ENCODE measurements at places on chromosomes 6 and 20. TPM values are rescaled to one million over a fixed set of nuclear protein-coding genes. Genes with fewer than 3 reads are reported as not detected.

DNA sequence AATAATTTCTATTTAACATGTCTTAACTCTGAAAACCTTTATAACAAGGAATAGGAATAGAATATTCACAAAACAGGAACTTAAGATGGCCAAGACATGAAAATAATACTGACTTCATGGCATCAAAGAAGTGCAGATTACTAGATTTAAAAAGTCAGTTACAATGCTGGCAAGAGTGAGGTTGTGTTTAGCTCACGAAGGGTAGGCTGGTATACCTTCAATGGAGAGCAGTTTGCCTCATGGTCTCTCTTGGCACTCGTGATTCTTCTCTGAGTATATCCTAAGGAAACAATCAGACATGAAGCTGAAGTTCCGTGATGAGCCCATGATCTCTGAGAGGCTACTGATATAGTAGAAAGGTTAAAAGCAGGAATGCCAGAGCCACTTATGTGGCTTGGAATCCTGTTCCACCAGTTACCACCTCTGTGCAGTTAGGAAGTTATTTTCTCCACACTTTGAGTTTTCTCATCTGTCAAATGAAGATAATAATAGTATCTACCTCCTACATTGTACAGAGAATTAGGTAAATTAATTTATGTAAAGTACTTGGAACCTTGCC lies 7.2 kb downstream of the NCOA7 start:
- DNase-seq, result no peak

GRCh38 chr6:159104163-159104925 lies 59.6 kb upstream of the TAGAP start:
- peak; percentile 83 for DNase-seq

Gene HDGFL1
- total RNA-seq, result not detected

GRCh38 chr6:135204951-135205350 lies 23.8 kb downstream of the MYB start:
- DNase-seq, result no peak

Gene MEP1A
- total RNA-seq, result not detected

DNA sequence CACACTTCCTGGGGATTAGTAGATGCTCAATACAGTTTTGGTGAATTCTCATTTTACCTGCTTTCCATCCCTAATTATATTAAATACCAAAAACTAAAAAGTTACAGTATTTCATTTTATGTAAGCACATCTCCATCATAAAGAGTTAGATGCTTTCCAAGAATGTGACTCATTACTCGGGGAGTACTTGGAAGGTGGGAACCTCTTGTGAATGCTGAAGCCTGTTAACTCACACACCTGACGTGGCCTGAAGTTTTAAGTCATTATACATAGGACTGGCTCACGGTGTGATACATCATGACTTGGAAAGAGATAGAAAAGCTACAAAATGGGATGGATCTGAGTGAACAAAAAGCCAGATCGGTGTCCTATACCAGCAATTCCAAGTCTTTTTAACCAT lies 2.2 kb upstream of the OSER1 start:
- DNase-seq, result no peak

- DNase-seq, result no peak
Measured at GRCh38 chr6:158812611-158813010, 6.6 kb downstream of the EZR start.

GRCh38 chr20:38355161-38356012 lies 9.1 kb downstream of the LBP start:
- DNase-seq, result no peak

Gene TREM1
- not detected for total RNA-seq

Gene GRM1
- not detected for total RNA-seq

DNA sequence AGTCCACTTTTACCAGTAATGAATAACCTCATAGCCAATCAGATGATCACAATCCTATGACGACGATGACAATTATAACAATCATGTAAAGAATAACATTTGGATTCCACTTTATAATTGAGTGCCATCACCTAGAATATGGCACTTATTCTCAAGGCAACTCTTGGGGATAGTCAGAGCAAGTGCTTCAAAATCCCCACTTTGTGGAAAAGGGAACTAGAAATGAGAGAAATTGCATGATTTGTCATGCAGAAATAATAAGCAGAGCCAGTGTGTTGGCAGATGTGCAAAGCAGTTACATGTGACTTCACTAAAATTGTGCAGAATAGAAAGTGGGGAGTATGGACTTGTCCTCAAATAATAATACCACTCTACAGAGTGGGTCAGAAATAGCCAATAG lies 41.3 kb downstream of the FRK start:
- DNase-seq, result no peak

DNA sequence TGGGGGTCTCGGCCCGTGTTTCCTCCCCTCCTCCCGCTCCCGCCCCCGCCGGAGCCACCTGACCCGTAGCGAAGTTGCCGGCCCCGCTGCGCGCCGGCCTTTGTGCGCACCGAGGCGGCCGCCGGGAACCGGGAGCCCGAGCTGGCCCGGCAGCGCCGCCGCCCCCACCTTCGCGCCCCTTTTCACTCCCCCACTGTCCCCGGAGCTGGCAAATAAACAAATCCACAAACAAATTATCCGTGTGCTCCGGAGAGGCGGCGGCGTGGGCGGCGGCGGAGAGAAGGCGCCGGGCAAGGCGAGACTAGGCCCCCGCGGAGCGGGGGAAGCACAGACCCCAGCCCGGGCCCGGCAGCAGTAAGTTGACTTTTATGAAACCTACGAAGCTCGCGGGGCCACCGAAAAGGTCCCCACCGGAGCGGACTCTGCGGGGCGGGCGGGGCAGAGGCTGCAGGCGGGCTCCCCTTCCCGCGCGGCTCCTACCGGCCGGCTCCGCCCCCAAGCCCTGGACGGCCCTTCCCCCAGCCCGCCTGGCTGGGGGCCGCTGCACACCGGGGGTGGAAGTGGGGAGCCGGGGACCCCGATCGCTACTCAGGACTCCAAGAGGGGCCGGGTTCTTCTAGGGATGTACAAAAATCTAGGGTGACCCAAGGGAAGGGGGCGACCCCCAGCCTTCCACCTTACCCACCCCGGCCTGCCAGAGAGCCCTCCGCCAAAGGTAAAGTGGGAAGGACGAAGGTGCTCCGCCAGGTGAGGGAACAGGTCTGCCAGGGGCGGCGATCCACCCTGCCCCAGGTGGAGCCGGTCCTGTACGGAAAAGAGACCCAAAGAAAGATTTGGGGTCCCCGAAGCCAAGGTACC lies 40.7 kb downstream of the YTHDF1 start:
- no peak for DNase-seq

DNA sequence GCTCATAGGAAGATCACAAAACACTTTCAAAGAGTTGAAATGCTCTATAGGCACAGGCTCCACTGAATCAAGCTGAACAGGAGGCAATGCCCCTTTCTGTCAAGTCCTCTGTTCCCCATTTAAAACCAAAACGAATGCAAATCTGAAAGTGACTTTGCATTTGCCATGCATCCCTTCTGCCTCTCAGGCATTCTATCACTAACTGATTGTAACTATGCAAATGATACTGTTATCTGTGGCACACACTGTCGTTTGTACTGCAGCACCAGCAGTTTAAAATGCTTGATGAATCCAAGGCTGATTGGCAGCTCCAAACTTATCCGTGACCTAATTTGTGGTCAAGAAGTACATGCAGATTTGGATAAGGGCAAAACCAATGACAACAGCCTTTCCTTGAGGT lies 1067.5 kb upstream of the MAP3K7 start:
- DNase-seq, result no peak

DNA sequence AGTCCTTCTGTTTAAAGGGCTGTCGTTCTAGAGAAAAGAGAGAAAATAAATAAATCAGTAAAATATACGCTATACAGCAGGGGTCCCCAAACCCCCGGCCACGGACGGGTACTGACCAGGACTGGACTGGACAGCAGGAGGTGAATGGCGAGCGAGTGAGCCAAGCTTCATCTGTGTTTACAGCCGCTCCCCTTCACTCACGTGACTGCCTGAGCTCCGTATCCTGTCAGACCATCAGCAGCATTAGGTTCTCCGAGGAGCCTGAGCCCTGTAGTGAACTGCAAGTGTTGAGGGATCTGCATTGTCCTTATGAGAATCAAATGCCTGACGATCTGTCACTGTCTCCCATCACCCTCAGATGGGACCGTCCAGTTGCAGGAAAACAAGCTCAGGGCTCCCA lies 76.5 kb downstream of the ZNF217 start:
- DNase-seq, result no peak

Gene C6orf118
- total RNA-seq, result not detected

DNA sequence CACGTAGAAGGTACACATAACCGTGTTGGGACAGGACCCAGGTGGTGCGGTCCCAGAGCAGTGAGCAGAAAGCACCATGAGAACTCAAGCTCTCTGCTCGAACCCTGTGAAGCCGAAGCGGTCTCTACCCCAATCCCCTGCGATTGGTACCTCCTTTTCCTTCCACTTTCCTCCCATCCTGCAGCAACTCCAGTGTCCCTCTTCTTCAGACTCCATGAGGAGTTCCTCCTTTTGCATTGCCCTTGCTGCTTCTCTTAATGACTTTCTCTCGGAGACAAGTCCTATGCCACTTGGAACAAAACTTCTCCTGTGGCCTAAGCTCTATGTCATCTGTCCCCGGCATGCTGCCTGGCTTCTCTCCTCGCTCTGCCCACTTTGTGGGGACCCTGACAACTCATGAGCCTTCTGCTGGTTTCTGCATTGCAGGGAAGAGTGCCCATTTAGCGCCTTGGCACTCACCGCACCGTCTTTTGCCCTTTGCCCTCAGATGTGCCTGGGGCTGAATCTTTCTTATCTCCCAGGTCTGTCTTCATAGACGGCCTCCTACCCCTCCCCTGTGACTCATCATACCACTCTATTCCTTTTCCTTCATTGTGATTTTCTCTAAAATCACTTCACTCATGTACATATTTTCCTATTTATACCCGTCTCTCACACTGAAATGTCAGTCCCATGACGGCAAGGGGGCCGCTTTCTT lies 9.2 kb upstream of the ZNF831 start:
- no peak for DNase-seq

GRCh38 chr6:23308166-23308565 lies 738.8 kb downstream of the HDGFL1 start:
- DNase-seq, result no peak

DNA sequence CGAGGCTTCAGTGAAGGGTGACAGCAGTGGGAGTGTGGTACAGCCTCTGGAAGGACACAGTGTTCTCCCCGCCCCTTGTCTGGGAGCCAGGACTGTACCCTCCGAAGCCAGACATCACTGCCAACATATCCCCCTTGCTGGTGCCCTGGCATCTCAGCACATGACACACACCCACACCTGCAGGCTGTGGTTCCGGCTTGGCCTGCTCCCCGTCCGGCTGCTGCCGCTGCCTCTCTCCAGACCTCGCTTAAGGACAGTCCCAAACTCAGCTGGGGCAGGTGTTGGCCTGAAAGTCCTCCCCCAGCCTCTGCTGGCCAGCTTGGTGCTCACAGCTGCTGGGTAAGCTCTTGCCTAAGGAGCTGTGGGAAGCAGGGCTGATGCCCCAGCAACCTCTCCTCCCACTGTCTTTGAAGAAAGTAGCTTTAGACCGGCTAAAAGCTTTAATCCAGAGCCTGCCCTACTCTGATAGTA lies 7.0 kb downstream of the EMILIN3 start:
- no peak for DNase-seq

Gene SRSF3
- total RNA-seq, result 394 TPM

- no peak for DNase-seq
Measured at GRCh38 chr6:20564777-20565176, 30.5 kb downstream of the CDKAL1 start.

GRCh38 chr6:46370622-46371021 lies 120.6 kb downstream of the RCAN2 start:
- DNase-seq, result no peak

Gene NKX2-4
- not detected for total RNA-seq

Gene VSX1
- not detected for total RNA-seq

Gene HTR1B
- not detected for total RNA-seq

Gene CDKAL1
- 23.5 TPM for total RNA-seq

Gene GPSM3
- total RNA-seq, result 282 TPM

DNA sequence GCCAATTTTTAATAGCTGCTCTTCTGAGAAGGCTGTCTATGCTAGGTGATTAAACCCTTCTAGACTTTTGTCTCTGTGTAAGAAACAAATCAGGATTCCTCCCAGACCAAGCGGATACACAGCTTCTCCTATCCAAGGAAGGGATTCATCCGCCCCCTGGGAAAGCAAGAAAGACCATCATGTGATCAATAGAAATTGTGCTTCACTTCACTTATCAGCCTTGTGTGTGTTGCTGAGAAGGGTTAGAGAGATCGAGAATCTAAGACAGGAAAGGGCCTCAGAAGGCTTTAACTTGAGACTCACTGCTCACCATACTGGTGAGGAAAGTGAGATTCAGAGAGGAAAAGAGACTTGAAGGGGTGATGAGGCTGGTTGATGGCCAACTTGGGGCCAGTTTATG lies 1.5 kb downstream of the ABCC10 start:
- no peak for DNase-seq

DNA sequence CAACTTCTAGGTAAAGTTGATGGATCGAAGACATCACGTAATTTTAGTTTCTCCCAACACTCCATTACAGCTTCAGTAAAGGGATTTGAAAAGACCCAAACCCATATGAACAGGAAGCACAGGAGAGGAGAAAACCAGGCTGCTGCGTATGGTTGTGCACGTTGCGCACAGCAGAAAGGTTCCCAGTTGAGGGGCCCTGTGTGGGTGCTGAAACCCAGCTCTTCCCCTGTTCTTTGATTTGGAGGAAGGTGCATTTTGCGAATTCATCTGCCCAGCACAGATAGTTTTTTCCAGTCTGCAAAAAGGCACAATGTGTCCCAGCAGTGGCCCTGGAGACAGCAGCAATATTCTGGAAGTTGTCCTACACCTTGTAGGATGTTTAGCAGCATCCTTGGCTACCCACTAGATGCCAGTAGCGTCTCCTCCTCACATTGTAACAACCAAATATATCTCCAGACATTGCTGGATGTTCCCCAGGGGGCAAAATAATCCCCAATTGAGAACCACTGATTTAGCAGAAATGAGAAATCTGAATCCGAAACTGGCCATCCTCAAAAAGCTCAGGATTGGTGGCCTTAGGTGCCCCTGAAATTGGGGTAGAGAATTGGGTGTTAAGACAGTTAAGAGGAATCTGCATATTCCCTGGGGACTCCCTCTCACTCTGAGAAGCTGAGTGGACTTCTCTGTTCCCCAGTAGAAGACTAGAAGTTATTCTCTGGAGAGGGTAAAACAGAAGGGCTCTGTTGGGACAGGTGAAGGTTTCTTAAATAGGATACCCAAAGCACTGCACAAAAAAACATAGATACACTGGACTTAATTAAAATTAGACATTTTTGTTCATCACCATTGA lies 12.2 kb downstream of the SUN5 start:
- DNase-seq, result no peak

- DNase-seq, result no peak
Measured at GRCh38 chr6:41538556-41539182, 7.5 kb upstream of the FOXP4 start.

- no peak for DNase-seq
Measured at GRCh38 chr6:80586242-80586641, 479.8 kb downstream of the BCKDHB start.
